ENCODE measurements at places on chromosomes 16 and 17.

GRCh38 chr17:29178750-29179231, 1.4 kb downstream of the MYO18A start:
- DNase-seq: no peak

DNA sequence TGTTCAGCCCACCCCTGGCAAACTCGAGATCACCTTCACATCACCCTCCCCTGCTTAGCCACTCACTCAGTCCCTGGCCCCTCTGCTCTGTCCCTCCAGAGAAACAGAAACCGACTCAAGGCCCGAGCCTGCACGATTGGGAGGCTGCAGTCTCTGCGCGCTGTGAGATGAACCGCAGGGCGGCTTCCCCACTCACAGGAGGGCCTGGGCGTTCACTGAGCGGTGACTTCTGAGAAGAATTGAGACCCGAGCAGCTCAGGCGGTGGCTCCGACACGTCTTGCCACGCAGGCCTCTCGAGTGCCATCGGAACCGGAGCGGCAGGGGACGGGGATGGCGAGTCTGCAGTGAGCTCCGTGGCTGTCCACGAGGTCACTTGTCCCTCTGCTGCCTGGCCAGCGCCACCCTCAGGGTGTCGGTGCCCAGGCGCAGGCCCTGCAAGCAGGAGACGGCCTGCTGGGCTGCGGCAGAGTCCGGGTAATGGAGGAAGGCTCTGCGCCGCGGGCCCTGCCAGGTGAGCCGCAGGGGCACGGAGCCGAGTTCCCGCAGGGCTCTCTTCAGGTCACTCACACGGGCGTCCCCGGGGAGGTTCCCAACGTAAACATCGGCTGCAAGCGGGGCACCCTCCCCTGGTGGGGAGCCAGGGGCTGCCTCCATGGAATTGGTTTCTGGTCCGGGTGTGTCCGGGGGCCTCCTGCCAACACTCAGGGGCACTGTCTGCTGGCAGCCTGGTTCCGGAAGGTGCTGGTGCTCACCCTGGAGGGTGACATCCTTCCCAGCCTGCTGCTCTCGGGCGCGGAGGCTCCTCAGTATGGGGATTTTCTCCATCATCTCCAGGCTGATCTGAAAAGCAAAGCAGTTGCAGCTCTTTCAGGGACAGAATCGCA, 21.6 kb downstream of the FOXF1 start:
- no peak for DNase-seq

- DNase-seq: no peak
These were observed 235.5 kb downstream of the SHISA9 start for GRCh38 chr16:13136901-13137300.

DNA sequence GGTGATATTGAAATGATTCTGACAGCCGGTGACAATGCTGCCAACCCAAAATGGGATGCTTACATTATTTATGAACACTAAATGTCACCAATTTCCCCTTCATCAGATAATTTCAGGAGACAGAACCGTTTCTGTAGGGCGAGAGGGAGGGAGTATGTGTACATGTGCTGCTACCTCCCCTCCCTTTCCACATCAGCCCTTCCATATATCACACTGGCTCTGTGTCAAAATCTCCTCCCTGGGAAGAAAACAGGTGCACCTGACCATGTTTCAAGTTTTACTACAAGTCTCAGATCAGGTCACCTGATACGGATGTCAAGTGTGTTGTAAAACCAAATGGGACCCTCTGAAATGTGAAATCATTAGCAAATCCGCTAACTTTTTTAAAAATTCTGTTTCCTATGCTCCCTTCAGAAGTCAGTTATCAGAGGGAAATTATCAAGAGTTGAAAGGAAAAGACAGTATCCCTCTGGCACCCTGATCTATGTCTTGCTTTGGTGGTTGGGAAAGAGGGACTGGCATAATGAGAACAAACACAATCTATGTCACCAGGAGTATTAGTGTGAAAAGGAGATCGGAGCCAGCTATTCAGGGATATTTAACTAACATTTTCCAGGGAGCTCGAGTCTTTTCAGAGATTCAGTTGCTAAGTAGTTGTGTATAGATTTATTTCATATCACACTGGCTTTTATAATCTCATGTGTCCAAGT, 1002.3 kb upstream of the CDH8 start:
- no peak for DNase-seq

GRCh38 chr17:81453712-81454111, 58.5 kb downstream of the BAHCC1 start:
- no peak for DNase-seq

DNA sequence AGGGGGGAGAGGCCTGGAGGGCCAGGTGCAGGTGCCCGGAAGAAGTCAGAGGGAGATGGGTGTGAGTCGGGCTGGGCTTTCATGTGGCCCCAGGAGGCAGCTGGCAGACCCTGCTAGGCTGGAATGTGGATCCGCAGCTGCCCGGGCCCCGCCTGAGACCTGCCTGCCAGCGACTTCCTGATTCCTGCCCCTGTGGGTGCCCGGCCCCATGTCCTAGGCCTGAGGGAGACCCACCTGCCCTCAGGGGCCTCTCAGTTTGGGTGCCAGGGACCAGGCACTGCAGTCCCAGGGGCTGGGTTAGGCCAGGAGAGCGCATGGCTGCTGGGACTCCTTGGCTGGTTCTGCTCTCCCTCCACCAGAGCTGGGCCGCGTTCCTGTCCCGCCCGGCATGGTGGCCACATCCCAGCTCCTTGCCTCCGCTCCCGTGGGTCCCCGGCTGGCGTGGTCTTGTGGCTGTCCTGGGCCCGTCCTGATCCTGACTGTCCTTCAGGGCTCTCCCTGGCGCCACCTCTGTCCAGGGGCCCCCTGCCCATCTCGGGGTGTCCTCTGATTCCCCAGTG, 22.1 kb upstream of the SPNS2 start:
- DNase-seq: no peak

GRCh38 chr16:78993346-78993745, 607.2 kb downstream of the MAF start:
- no peak for DNase-seq

- peak; percentile 20 for DNase-seq
These were observed 744 bp downstream of the CMIP start for GRCh38 chr16:81445143-81445961.

GRCh38 chr16:2715064-2715463, 5.0 kb downstream of the PRSS27 start:
- no peak for DNase-seq

GRCh38 chr17:77944390-77945222, 13.9 kb upstream of the TNRC6C start:
- DNase-seq: no peak

DNA sequence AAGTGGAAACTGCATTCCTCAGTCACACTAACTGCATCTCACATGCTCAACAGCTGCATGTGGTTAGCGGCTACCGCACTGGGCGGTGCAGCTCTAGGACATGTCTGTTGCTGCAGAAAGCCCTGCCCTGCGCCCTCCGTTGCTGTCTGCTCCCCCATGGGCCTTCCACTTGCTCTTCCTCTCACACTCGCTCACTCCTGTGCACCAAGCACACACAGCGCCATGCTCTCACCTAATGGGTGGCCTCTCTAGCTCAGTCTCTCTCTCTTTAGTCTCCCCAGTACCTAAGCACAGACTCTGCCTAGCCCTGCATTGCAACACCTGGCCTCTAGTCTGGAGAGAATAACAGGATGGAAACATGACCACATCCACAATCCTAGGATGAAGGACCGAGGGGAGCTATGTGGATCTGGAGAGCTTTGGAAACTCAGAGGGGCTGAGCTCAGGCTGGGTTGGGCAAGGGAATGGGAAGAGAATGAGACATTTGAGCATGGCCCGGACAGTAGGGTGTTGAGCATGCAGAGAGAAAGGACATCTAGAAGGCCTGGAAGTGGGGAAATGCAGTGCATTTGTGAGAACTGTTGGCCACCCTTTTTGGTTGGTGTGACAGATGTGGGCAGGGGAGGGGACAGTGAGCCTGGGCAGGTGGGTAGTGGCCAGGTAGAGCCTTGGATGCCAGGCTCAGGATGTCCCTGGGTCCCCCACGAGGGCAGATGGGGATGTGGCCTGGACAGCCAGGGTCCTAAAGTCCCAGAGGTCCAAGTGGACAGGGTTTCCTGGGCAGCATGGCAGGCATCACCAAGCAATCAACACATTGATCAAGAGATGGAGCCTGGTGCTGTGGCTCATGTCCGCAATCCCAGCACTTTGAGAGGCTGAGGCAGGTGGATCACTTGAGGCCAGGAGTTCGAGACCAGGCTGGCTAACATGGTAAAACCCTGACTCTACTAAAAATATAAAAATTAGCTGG, 16.1 kb downstream of the SGCA start:
- no peak for DNase-seq

DNA sequence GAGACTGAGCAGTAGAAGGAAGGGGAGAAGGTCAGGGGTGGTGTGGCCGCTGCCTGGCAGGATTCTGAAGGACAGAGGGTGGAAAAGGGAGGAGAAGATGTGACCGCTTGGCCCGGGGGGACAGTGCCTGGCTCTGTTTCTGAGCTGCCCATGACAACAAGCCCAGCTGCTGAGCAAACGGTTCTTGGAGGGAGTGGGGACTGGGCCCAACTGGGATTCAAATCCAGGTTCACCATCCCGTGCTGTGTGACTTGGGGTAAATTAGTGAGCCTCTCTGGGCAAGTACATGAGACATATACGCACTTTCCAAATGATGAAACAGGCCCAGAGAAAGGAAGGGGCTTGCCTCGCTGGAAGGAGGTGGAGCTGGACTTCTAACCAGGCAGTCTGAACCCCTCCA, 23.3 kb downstream of the SEC14L5 start:
- no peak for DNase-seq

Data from stimulated activated CD4-positive, alpha-beta T cell treated with anti-CD3 and anti-CD28 coated beads, TNF-alpha, amount 100 ng/mL, for 4 hours (primary cell).